ENCODE measurements at places on chromosomes 1 and 21.

DNA sequence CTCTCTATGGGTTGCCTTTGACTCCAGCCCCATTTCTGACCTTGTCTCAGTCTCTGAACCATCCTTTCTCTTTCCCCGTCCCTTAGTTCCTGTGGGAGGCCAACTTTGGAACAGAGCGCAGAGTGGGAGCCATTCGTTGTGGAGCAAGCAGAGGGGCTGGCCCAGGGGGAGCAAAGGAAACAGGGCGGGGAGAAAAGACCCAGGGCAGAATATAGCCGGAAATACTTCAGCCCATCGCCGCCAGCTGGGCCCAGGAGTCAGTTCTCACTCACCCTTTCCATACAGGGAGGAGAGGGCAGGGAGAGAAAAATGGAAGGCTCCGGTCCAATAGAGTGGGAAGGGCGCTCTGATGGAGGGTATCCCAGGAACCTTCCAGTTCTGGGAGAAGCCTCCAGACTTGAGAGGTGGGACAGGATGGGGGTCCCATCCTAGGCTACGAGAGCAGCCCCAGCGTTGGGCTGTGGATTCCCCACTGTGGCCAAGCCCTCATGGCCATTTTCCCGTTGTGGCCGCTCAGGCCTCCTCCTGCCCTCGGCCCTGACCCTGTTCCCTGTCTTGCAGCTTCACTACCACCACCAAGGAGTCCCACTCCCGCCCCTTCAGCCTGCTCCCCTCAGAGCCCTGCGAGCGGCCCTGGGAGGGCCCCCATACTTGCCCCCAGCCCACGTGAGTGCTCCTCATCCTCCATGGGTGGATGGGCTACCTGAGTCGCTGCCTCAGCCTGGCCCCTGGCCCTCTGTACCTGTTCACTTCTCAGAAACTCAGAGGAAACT, 10.9 kb downstream of the PEAR1 start:
- no peak for DNase-seq

DNA sequence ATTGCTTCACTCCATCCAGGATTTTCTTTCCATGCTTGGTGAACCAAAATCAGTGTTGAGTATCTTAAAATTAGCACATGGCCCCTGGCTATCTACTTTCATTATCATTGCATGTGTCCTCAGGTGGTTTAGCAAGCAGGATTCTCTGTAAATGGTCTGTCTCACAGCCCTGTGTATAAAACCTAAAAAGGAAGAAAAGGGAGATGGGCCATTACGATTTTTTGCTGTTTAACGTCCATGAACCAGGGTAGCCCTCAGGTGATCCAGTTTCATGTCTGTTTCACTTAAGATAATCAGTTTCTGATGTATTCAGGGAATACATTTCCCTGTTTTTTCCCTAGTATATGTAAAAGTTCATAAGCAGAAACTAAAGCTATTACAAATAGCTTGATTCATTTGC, 238.2 kb downstream of the NFIA start:
- no peak for DNase-seq

GRCh38 chr1:164560121-164560541, 1.1 kb downstream of the PBX1 start:
- no peak for DNase-seq

- DNase-seq: no peak
Measured at GRCh38 chr1:68906431-68906830, 409.5 kb upstream of the DEPDC1 start.

- DNase-seq: no peak
Measured at GRCh38 chr1:37759451-37759850, 5.5 kb downstream of the EPHA10 start.

DNA sequence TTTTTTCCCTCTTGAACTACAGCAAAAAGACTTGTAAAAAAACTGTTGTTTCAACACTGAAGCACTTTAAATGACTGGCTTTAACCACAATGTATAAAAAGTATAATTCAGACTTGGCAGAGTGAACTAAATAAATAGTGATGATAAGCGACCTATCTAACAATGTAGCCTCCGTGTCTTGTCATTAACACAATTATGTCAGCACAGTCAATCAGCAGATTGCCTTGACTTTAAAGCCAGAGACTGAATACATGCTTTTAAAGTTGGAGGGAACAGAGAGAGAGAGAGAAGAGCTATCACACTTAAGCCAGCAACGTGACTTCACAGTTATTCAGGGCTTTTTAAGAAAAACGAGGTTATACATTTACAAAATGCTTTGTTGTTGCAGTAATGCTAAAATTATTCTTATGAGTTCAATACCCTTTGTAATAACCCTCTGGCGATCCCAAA, 378.1 kb downstream of the LMO4 start:
- no peak for DNase-seq

- DNase-seq: no peak
Measured at GRCh38 chr21:9763807-9764206, 757.6 kb upstream of the TPTE start.

- DNase-seq: no peak
Measured at GRCh38 chr1:73306899-73307555, 890.9 kb downstream of the LRRIQ3 start.

- no peak for DNase-seq
Measured at GRCh38 chr21:45074818-45075595, 627 bp downstream of the ADARB1 start.

DNA sequence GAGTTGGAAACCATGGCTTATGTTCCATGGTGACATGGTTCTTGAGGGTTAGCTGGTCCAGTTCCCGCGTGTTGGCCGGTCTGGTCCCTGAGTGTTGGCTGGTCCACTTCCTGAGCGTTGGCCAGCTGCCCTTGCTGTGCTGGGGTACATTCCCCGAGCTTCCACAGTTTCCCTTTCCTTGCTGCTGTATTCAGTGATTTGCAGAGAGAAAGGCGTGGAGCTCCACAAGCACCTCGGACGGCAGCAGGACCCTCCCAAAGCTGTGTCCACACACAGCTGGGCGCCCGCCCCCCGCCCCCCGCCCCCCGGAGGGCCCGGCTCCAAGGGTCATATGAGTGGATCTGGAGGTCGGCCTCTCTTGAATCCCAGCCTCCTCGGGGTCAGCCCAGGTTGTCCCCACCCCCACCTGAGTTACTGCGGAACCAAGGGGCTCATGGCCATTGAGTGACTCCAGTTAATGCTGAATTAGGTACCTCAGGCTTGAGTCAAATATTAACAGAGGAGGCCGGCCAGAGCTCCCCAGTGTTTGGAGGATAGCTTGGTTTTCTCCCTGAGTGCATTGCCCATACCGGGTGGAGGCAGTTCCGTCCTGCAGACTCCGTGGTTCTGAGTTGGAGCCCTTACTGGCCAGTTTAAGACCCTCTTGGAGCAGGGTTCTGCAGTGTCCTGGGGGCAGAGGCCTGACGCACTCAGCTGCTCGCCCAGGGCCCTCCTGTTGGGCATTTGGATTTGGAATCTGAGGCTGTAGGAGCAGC, 18.4 kb downstream of the COL18A1 start:
- DNase-seq: no peak

GRCh38 chr21:25507522-25507921, 99.8 kb downstream of the MRPL39 start:
- no peak for DNase-seq

DNA sequence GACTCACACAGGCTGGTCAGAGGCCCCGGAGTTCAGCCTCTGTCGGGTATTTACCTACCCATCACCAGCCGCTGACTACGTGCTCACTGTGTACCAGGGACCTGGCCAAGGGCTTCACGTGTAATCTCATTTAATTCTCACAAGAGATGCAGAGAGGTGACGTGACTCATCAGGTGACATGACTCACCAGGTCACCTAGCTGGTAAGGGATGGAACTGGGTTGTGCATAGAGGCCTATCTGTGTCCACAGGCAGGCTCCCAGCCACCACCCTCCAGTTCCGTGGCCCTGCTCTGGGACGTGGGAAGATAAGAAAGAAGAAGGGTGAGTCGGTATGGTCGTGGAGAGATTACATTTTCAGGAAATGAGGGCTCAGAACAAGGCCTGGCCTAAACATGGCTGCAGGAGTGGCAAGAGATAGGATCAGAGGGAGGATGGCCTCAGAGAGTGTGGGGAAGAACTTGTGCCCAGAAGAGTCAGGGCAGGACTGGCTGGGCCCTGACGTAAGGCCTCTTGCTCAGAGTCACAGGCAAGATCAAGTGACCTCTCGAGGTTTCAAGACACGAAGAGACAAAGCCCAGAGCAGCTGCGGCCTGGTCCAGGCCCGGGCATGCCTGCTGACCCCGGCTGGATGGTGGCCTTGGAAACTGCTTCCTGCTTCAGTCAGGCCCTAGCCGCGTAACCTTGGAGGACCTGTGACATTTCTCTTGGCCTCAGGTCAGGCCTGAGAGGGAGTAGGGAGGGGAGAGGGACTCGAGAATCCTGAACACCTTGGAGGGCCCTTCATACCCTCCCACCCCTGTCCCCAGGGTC, 52.7 kb upstream of the WASF2 start:
- no peak for DNase-seq
